ENCODE measurements at places on chromosomes 12 and 14.

GRCh38 chr12:112096667-112097066, 11.9 kb downstream of the NAA25 start:
- DNase-seq: no peak

GRCh38 chr12:4331221-4331620, 10.2 kb downstream of the TIGAR start:
- no peak for DNase-seq

DNA sequence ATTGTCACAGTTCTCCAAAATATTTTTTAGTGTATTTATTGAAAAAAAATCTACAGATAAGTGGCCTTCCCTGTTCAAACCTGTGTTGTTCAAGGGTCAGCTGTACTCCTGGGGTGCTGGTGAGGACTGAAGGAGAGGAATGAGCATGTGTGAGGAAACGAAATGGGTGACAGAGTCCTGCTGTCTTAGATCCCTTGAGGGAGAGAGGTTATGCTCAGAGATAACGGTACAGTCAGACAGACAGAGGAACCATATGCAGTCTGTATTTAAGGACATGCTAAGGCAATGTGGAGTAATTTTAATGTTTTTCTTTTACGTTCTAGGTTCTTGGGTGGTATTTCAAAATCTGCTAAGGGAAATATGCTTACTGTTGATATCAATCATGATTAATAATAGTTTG, 352.9 kb upstream of the RGS6 start:
- DNase-seq: no peak

- no peak for DNase-seq
Observed at GRCh38 chr14:22850944-22851764, 14.8 kb downstream of the MMP14 start.

GRCh38 chr14:22872033-22872832, 693 bp downstream of the LRP10 start:
- peak; percentile 80 for DNase-seq

- no peak for DNase-seq
Observed at GRCh38 chr12:68224613-68225285, 861 bp downstream of the IL26 start.

DNA sequence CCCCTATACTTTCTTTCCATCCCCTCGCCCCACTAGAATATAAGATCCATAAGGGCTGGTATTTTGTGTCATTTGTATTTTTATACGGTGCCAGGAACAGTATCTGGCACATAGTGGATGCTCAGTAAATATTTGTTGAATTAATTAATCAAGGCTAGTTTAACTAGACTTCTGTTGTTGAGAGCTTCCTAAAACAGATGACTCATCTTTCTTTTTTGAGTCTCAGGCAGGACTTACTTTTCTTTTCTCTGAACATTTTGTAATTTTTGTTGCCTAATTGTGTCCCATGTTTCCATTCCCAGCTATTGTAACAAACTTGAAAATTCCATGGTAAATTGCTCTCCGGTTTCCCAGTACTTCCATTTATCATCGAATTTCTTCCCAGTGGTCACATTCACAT, 16.7 kb downstream of the STK38L start:
- no peak for DNase-seq

DNA sequence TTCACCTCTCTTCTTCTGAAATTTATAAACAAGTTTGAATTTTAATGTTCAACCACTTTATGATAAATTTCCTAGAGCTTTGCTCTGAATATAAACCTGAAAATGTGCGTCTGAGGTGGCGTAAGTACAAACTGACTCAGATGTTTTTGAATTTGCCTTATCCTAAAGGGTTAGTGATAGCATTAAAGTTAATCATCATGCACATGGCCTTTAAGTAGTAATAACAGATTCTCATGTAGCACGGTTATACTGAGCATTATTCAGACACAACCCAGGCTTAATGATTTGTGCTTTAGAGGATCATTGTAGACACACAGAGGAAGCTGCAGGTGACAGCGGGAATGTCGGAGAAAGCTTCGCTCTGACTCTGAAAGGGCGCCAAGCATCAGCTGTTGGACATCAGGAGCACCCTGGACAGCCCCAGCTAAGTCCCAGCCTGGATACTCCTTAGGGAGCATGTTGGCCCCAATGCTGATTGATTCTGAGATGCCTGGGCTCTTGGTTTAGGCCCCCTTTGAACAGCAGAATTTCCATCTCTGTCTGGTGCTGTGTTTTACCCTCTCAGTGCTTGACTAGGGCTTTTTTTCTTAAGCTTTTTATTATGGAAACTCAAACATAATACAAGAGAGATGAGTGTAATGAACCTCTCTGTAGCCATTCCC, 91.1 kb downstream of the PLXNC1 start:
- no peak for DNase-seq

DNA sequence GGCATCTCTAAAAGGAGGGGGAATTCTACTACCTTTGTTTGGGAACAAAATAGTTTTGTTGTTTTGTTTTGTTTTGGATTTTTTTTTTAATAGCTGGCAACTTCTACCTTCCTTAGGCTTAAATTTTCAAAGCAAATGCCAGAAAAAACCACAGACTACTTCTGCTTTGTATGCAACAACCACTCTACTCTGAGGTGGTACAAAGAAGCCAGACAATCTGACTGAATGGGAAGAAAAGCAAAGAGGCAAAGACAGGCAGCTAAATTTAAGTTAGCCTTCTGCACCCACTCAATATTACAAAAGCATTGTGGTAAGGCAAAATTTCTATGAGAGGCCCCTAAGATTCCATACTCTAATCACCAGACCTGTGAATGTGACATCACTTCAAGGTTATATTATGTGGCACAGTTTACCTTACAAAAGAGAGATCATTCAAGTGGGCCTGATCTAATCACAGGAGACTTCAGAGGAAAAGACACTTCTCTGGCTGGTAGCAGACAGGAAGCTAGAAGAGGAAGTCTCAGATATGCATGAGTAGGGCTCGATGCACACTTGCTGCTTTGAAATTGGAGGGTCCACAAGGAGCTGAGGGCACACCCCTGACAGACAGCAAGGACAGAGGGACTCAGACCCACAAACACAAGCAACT, 566.6 kb downstream of the RPS29 start:
- no peak for DNase-seq

- DNase-seq: no peak
Observed at GRCh38 chr14:104421401-104421821, 158.2 kb upstream of the C14orf180 start.

GRCh38 chr14:24329736-24330135, 5.1 kb downstream of the ADCY4 start:
- no peak for DNase-seq

DNA sequence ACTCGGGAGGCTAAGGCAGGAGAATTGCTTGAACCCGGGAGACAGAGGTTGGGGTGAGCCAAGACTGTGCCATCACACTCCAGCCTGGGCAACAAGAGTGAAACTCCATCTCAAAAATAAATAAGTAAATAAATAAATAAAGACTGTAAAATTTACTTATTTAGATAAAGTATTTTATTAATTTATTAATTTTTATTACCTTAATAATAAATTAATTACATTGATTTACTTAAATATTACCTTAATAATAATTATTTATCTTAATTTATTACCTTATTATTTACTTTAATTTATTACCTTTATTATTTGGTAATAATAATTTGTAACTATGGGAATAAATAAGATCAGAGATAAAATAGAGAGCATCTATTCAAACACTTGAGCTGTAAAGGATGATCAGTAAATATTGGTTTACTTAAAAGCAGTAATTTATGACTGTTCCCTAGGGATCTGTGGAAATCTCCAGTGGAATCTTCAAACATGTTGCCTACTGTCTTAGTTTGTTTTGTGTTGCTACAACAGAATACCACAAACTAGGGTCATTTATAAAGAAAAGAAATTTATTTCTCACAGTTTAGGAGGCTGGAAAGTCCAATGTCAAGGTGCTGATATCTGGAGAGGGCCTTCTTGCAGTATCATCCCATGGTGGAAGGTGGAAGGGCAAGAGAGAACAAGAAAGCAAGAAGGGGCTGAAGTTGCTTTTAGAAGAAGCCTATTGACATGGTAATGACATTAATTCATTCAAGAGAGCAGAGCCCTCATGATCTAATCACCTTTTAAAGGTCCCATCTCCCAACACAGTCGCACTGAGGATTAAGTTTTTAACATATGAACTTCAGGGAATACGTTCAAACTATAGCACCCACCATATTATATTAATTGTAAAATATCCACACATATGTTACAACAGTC, 37.1 kb downstream of the SOCS2 start:
- DNase-seq: no peak

DNA sequence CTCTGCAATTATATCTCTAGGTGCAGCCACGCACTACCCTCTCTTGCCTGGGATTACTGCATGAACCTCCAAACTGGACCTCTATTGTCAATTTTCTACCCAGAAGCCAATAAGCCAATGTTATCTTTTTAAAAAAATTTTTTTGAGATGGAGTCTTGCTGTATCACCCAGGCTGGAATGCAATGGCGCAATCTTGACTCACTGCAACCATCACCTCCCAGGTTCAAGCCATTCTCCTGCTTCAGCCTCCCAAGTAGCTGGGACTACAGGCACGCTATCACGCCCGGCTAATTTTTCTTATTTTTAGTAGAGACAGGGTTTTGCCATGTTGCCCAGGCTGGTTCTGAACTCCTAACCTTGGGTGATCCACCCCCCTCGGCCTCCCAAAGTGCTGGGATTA, 11.2 kb upstream of the PXN start:
- DNase-seq: no peak

All from NCI-H748 treated with DMSO at 0.1 percent for 48 hours (cell line).